ENCODE measurements at places on chromosomes 3 and 15.

- DNase-seq: no peak
Observed at GRCh38 chr3:184349563-184350470, 11.6 kb downstream of the CLCN2 start.

GRCh38 chr15:71386448-71387236 lies 271.4 kb downstream of the THSD4 start:
- no peak for DNase-seq

GRCh38 chr3:34225821-34226366 lies 427.5 kb downstream of the PDCD6IP start:
- no peak for DNase-seq

DNA sequence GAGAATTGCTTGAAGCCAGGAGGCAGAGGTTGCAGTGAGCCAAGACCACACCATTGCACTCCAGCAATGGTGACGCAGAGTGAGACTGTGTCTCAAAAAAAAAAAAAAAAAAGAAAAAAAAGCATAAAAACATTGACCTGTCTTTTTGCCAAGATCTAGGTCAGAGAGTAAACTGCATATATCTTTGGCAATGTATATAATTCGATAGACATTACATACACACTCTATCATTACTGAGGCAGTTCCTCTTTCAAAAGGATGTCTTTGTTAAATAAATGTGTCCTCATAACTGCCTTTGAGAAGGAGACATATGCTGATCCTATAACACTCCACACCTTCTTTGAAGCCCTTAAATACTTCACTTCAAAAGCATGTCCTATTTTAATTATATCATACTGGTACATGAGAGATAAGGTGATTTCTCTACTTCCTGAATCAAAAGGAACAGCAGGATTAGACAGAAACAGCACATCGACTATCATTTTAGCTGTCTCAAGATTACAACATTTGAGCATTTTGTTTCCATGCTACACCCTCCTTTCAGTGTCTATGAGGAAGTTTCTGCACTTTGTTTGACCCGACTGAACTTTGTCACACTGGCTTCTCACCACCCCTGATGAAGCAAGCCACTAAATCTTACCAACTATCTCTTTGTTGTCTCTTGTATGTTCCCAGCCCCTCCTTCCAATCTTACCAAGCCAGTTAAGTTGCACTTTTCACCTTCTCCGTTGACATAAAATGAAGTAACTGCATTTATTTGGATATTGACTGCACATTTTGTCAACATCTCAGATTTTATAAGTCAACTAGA lies 335.8 kb downstream of the MECOM start:
- DNase-seq: no peak

DNA sequence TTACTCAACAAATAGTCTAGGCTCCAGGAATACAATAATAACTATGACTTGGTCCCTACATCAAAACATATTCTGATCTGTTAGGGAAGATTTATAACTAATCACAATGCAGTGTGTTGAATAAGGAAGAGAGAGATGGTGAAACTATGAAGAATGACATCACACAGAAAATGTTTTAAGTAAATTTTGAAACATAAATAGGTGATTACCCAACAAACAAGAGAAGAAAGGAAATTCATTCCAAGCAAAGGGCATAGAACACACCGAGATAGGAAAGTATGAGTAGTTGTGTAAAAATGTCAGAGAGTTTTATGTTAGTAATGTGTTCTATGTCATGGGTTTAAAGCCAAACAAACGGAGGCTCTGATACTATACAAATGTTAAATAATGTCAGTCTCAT lies 13.4 kb downstream of the SEC62 start:
- DNase-seq: no peak

- no peak for DNase-seq
Observed at GRCh38 chr3:104878395-104878794, 488.3 kb upstream of the ALCAM start.

DNA sequence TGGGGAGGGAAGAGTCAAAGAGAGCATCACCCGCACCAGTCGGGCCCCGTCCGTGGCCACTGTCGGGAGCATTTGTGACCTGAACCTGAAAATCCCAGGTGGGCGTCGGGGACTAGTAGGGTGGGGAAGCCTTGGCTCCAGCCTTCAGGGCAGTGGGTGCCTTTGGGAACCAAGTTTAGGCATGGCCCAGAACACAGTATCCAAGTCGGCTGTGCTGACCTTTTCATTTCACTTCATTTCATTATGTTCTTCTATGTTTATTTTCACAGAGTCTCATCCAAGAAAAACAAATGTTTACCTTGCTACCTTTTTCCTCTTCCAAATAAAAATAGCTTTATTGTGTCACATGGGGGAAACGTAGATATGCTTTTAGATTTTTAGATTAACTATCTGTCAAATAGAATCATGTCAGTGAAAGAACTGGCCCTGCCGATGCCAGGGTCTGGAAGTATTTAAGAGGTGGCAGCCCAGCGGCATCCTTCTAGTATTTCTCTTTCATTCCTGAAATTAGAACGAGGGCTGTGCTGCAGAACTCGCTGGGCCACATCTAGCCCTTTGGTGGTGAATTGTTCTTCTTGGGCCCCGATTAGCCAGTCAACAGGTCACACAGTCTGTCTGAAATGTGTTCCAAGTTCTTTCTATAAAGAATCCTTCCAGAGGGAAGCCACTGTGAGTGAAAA lies 60.5 kb downstream of the DNASE1L3 start:
- no peak for DNase-seq

- DNase-seq: no peak
Observed at GRCh38 chr3:16849795-16850194, 35.0 kb upstream of the PLCL2 start.

- DNase-seq: no peak
Observed at GRCh38 chr15:53445531-53445930, 313.9 kb downstream of the WDR72 start.

DNA sequence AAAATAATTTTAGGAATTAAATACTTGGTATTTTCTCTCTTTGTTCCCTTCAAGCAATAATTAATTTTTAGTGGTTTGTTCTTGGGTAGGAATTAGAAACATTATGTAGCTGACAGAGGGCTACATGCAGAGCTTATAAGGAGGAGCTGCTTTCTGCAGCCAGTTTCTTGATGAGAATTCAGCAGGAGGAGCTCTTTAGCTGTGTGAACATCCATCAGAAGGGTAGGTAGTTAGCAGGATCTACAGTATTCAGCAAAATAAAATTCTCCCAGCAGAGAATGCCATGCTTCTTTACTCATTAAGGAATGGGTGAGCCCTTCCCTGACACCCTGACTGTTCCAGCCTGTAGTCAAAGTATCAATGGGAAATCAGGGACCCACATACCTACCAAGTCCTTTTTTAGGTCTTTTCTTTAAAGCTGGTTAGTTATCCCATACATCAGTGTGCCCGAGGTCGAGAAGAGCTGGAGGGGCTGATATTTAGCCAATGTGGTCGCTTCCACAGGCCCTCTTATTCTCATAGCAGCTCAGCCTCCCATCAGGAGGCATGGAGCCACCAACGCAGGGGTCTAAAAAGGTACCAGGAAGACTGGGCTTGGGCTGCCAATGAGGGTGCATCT lies 54.0 kb downstream of the KCNAB1 start:
- peak; percentile 42 for DNase-seq

DNA sequence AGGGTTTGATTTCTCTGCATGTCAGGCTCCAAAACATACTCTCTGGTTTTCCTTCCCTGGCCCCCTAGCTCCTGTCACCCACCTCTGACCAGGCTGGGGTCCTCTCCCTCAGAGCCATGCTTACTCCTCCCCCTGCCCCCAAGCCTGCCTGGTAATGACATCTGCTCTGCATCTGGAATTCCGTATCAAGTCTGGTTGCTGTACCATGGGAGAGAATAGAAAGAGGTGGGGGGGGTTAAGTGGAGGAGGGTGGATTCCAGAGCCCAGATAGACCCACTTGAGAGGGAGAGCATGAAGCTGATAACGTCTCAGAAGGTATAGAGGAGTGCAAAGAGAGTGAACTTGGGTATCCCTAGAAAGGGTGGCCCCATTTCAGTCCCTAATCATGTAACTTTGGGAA lies 4.2 kb downstream of the IGDCC4 start:
- DNase-seq: no peak

- no peak for DNase-seq
Observed at GRCh38 chr3:77146004-77146403, 106.1 kb downstream of the ROBO2 start.

DNA sequence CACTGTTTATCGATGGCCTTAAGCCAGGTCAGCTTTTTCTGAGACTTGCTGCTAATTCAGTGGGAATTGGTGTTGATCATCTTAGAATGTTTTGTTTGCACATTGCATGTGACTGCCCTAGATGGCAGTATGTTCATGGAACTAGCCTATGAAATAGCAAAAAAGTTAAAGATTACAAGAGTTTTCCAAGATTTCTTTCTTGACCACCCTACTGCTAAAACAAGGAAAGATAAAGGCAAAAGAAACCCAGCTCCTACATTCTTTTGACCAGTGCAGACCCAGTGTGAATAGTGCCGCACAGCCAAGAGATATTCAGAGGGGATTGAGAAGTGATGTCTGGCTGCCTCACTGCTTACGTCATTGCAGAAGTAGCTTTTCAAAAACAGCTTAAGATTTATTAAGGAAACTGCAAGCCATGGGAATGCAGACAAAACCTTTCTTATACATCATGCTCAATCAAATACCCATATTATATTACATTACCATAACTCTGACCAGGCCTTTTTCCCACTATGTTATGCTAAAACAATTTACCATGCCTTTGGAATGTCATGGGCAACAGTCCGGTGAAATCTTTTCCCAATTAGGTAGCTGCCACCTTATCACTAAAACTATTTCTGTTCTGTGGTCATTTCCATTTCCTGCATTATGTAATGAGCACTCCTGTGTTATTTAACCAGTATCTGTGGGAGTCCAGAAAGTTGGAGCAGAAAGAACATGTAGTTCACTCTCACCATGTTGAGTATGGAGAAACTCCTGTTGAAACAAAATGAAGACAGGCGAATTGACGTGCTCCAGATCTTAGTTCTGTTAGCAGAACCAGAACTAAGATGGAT lies 6.0 kb downstream of the PHLDB2 start:
- DNase-seq: no peak

DNA sequence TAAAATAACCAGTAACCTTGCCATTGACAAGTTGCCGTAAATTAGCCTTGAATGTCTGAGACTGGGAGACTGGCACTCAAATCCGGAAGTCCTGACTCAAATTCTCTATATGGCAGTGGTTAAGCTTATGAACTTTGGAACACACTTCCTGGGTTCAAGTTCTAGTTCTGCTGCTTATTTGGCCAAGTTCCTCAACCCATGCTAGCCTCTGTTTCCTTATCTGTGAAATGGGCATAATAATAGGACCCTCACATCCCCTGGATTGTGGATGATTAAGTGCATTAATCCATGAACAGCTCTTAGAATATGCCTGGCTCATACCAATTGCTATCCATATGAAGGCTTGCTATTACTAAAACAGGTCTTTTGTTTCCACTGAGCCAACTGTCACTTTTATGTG lies 311.5 kb downstream of the EDEM1 start:
- DNase-seq: no peak

DNA sequence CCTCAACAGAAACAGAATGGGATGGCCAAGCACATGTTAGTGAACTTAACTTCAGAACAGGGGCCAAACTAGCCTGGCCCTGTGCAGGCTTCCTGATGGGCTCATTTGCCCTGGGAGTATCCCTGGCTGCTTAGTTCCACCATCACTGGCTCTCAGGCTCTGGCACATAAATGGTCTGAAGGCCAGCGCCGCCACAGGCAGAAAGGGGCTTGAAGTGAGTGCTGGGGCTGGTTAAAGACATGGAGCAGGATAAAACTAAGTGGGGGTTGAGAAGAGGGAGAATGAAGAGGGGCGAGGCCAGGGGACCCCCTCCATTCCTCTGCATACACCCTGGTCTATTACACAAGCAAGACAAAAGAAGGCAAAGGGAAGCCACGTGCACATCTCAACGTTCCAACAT lies 12.2 kb downstream of the SLCO2A1 start:
- no peak for DNase-seq

DNA sequence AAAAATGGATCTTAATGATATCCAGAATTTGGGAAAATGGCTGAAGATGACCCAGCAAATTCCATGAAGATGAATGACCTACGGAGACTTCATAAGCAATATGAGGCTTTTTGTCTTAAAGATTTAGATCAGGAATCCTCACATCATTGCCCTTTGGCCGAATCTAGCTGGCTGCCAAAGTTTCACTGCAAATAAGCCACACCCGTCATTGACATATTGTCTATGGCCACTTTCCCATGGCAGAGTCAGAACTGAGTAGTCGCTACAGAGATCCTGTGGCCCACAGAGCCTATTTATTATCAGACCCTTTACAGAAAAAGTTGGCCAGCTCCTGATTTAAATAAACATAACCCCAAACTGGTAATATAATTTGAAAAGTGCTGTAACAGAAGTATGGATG lies 307.4 kb upstream of the RARB start:
- DNase-seq: no peak

GRCh38 chr3:67561266-67561665 lies 93.1 kb downstream of the SUCLG2 start:
- DNase-seq: no peak

DNA sequence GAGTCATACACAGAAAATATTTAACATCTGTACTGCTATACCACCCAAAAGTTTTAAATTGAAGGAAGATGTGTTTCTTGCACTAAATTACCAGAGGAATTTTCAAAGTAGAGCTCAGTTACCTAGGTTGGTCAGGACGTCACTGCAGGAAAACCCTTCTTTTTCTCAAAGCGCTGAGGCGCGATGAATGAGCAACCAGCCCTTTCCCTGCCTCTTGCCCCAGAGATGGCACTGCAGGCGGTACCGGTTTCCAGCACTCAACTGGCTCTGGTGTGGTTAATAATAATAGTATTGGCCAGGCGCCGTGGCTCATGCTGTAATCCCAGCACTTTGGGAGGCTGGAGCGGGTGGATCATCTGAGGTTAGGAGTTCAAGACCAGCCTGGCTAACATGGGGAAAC lies 49.3 kb downstream of the HES1 start:
- no peak for DNase-seq

- no peak for DNase-seq
Observed at GRCh38 chr3:30227571-30228301, 378.7 kb upstream of the TGFBR2 start.

Measured in NCI-H446 treated with DMSO at 0.1 percent for 48 hours (cell line).